ENCODE measurements at places on chromosomes 4 and X. TPM values are rescaled to one million over a fixed set of nuclear protein-coding genes. Genes with fewer than 3 reads are reported as not detected.

The XAGE1A gene
- total RNA-seq: not detected

DNA sequence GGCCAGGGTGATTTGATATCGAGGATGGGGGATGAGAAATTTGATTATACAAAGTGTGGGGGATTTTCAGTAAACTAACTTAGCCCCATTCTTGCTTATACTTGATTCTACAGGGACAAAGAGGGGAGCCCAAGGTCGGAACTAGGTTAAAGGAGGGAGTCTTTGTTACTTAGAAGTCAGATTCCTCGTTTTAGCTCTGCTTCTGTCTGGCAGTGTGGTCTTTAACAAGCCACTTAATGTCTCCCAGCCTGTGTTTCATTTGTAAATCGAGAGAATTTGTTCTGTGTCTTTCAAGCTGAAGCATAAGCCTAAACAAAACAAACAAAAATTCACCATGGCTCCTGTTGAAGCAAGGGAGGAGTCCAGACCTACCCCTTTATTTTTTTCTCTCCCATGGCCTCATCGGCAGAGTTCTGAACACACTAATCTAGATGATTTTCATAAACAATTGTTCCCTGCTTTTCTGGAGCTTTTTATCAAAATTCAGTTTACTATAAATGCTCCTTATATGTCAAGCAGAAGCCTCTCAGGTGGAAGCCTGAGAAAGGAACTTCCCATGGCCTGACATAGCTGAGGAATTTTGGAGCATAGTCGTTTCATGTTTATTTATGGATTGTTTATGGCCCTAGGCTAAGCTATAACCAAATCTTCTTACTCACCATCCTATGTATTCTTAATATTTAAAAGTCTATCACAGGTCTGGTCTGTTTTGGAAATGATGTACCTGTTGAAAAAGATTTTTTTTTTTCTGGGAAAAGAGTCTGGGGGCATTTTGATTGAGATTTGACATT lies 62.6 kb upstream of the SYTL5 start:
- H3K4me3 ChIP-seq: no peak overlapping the region
- H3K36me3 ChIP-seq: no peaks in the 10 kb centered on the region
- H3K27me3 ChIP-seq: no peaks in the 10 kb centered on the region
- H3K27ac ChIP-seq: no peak overlapping the region
- DNase-seq: no peak

GRCh38 chr4:182404376-182404775 lies 161.2 kb downstream of the TENM3 start:
- H3K4me3 ChIP-seq: no peak overlapping the region
- no peaks in the 10 kb centered on the region for H3K27me3 ChIP-seq
- H3K4me1 ChIP-seq: no peaks in the 10 kb centered on the region
- no peak for DNase-seq

- H3K4me1 ChIP-seq: peaks cover 71% of the 10 kb centered on the region
- H3K4me3 ChIP-seq: no peak overlapping the region
Measured at GRCh38 chr4:76198411-76199237, 15.0 kb downstream of the SCARB2 start.

- H3K36me3 ChIP-seq: no peaks in the 10 kb centered on the region
- H3K27ac ChIP-seq: no peak overlapping the region
- H3K4me1 ChIP-seq: no peaks in the 10 kb centered on the region
- no peaks in the 10 kb centered on the region for H3K27me3 ChIP-seq
- H3K4me3 ChIP-seq: no peak overlapping the region
Measured at GRCh38 chrX:74781507-74782034, 143.7 kb downstream of the NEXMIF start.

DNA sequence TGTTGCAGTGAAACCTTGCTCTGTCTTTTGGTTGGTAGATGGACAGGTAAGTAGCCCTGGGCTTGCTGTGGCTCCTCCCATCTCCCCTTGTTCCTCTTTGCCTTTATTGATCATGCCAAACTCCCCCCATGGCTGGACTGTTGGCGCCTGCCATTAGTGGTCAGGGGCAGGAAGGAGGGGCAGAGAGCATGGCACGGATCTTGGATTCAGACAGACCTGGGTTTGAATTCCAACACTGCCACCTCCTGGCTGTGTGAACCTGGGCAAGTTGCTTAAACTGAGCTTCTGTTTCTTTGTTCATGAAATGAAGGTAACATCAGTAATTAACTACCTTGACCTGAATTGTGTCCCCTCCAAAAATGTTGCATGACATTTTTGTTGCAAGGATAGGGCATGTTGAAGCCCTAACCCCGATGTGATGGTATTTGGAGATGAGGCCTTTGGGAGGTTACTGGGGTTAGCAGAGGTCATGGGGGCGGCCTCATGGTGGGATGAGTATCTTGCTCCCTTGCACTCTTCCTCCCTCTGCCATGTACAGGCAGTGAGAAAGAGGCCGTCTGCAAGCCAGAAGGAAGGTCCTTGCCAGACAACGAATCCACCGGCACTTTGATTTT lies 6.0 kb downstream of the SLC2A9 start:
- H3K27me3 ChIP-seq: no peaks in the 10 kb centered on the region
- DNase-seq: peak; percentile 58
- no peak overlapping the region for H3K4me3 ChIP-seq
- no peaks in the 10 kb centered on the region for H3K36me3 ChIP-seq
- no peak overlapping the region for H3K27ac ChIP-seq

GRCh38 chr4:112604589-112604988 lies 32.1 kb downstream of the ZGRF1 start:
- no peak overlapping the region for H3K27ac ChIP-seq
- H3K4me1 ChIP-seq: no peaks in the 10 kb centered on the region
- no peaks in the 10 kb centered on the region for H3K36me3 ChIP-seq

Measured in hepatocyte (in vitro differentiated cells).